ENCODE measurements at places on chromosomes 13 and 19.

DNA sequence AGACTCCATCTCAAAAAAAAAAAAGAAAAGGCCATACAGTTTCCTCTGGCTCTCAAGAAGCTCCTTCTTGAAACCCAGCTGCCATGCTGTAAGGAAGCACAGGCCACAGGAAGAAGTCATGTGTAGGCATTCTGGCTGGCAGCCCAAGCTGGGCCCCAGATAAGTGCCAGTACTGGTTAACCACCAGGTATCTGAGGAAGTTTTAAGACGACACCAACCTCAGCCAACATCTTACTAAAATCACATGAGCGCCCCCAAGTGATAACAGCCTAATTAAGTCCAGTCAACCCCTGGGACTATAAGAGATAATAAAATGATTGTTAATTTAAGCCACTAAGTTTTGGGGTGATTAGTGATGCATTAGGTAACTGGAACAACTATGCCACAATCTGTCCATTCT, 27.4 kb upstream of the AKT2 start:
- no peak for DNase-seq

DNA sequence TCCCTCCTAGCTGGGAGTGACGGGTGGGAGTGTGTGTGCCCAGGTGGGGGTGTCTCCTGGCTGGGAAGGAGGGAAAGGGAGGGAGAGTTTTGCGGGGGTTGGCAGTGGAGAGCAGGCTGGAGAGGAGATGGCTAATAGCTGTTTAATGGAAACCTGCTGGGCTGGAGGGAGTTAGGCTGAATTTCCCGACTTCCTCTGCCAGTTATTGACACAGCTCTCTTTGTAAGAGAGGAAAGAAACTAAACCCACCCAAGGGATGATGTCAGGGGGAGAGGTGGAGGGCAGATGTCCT, 10.2 kb upstream of the ILF3 start:
- DNase-seq, result no peak

- DNase-seq, result no peak
Measured at GRCh38 chr13:108439556-108439955, 170.0 kb downstream of the TNFSF13B start.

- no peak for DNase-seq
Measured at GRCh38 chr19:16736709-16737108, 17.1 kb downstream of the NWD1 start.

- no peak for DNase-seq
Measured at GRCh38 chr19:18601875-18602274, 4.7 kb downstream of the CRLF1 start.

All from hypothalamus (tissue), 51 donors.